Cardiac muscle cell (in vitro differentiated cells and primary cell): ENCODE measurements at places on chromosomes 7 and 10.

- peaks cover 6% of the 10 kb centered on the region for H3K4me1 ChIP-seq
- no peak overlapping the region for H3K27ac ChIP-seq
- H3K4me3 ChIP-seq: no peak overlapping the region
- DNase-seq: no peak
- H3K27me3 ChIP-seq: no peaks in the 10 kb centered on the region
These were observed 692.8 kb upstream of the LRRN3 start for GRCh38 chr7:110397927-110398660.

DNA sequence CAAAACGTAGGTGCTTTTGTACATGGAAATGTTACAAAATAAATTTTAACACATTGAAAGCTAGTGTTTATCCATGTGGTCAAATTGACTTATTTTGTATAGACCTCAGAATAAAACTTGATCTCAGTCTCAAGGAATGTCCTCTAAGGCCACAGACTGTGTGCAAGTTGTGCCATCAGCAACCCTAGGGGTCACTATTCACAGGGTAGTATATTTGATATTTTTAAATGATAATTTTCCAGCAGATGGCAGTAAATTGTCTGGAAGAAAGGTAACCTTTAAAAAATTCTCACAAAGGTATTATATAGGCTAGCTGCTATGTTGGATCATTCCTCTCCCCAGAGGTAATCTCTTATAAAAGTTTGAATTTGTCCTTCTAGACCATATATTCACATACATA lies 12.9 kb upstream of the SNX10 start:
- no peak overlapping the region for H3K4me3 ChIP-seq
- H3K36me3 ChIP-seq: no peaks in the 10 kb centered on the region
- H3K27me3 ChIP-seq: no peaks in the 10 kb centered on the region
- peak; percentile 16 for DNase-seq
- no peaks in the 10 kb centered on the region for H3K4me1 ChIP-seq

DNA sequence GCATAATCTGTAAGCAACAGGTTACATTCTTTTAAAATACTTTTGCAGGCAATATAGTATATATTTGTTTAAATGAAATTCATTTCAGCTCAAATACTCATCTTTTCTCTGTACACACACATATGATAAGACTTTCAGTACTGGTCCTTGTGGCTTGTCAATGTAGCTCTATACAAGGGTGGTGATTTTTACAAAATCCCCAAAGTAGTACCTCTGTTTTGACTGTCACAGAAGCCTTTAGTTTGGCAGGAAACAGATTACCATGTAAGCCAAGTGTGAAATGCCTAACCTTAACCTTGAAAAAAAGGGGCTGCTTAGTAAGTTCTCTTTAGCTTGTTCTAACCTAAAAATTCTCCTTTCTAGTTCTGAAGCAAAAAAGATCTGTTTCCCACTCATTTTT lies 87.9 kb downstream of the KCND2 start:
- DNase-seq: no peak
- no peaks in the 10 kb centered on the region for H3K36me3 ChIP-seq

- no peaks in the 10 kb centered on the region for H3K27me3 ChIP-seq
- H3K4me1 ChIP-seq: no peaks in the 10 kb centered on the region
- no peak overlapping the region for H3K27ac ChIP-seq
- H3K36me3 ChIP-seq: no peaks in the 10 kb centered on the region
- DNase-seq: no peak
- H3K4me3 ChIP-seq: no peak overlapping the region
These were observed 43.4 kb upstream of the PRSS58 start for GRCh38 chr7:142301299-142301698.

DNA sequence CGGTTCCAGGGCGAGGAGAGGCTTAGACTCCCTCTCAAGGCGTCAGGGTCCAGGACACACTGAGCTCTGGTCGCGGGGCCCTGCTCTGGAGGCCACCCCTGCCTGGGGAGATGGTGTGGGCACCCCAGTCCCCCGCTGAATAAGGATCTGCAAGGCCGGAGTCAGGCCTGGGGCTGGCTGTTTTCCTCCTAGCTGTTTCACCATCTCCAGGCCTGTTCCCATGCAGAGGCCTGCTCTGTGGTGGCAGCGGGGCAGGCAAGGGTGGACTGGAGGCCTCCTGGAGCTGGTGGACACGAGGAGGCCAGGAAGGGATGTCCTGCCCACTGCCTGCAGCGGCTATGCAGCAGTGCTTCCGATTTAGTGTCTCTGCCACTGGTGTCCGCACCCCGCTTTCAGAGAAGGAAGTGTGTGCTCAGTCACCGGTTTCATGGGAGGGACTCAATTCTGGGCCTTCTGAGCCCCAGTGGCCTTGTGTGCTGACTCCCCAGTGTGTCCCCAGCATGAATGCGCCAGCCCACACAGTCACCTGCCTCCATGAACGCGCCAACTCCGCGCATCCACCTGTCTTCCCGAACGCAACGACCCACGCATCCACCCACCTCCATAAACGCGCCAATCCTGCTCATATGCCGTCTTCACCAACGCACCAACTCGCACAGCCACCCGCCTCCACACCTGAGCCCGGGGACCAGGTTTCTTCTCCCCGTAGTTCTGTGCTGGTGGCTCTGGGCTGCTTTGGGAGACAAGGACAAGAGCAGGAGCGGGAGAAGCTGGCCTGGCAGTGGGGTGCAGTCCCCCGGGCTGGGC lies 14.5 kb upstream of the GPR146 start:
- no peaks in the 10 kb centered on the region for H3K36me3 ChIP-seq
- DNase-seq: no peak
- no peak overlapping the region for H3K4me3 ChIP-seq
- no peaks in the 10 kb centered on the region for H3K27me3 ChIP-seq
- peaks cover 6% of the 10 kb centered on the region for H3K4me1 ChIP-seq

DNA sequence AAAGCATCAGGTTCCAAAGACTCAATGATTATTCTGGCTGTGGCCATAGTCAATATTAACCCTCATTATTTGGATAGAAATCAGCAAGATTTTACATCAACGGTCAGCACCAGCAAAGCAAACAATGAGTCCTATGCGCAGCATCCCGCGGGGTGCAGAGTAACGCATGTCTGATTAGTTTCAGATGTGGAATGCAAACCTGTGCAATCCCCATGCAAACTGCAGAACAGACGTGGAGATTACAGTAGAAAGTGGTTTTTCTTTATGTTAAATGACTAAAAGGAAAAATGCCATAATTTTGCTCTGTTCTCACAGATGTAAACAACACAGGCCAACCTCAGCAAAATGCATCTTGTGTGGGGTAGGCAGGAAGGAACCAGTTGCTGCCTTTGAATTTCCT lies 258.1 kb upstream of the GRB10 start:
- no peaks in the 10 kb centered on the region for H3K36me3 ChIP-seq
- H3K27me3 ChIP-seq: no peaks in the 10 kb centered on the region
- no peak for DNase-seq
- H3K4me3 ChIP-seq: no peak overlapping the region
- peaks cover 12% of the 10 kb centered on the region for H3K4me1 ChIP-seq
- H3K27ac ChIP-seq: no peak overlapping the region

DNA sequence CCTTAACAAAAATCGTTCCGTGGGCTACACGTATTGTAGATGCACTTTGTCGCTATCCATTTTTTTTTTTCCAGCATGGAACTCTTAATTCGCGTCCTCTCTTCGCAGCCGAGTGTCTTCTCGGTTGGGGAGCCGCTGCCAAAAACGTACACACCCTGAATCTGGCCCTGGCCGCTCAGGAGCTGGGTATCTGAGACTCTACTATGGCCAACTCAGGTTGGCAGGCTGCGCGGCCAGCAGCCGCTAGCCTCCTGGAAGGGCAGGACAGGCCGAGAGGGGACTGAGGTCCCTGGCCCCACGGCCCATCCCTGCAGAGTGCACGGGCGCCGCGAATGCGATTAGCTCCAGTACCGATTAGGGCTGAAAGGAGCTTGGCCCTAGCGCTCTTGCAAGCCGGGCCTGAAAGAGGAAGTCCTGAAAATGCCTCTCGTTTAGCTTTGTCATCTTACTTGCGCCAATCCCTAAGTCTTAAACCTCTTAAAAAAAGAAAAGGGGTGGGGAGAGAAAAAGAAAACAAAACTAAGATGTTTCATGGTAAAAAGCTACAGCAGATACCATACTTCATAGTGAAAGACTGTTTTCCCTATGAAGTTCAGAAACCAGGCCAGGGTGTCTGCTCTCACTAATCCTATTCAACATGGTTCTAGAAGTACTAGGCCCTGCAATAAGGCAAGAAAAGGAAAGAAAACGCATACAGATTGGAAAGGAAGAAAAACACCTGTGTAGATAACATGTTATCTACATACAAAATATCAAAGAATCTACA lies 113.2 kb upstream of the RHEB start:
- DNase-seq: peak; percentile 59
- H3K4me1 ChIP-seq: peaks cover 32% of the 10 kb centered on the region
- H3K27ac ChIP-seq: peak overlapping the region; percentile 96
- H3K4me3 ChIP-seq: peak overlapping the region; percentile 32
- no peaks in the 10 kb centered on the region for H3K27me3 ChIP-seq
- H3K36me3 ChIP-seq: no peaks in the 10 kb centered on the region

- H3K4me1 ChIP-seq: peaks cover 12% of the 10 kb centered on the region
- H3K36me3 ChIP-seq: no peaks in the 10 kb centered on the region
- H3K27me3 ChIP-seq: no peaks in the 10 kb centered on the region
- no peak overlapping the region for H3K4me3 ChIP-seq
- no peak for DNase-seq
These were observed 233.9 kb upstream of the AOAH start for GRCh38 chr7:36958111-36958733.

DNA sequence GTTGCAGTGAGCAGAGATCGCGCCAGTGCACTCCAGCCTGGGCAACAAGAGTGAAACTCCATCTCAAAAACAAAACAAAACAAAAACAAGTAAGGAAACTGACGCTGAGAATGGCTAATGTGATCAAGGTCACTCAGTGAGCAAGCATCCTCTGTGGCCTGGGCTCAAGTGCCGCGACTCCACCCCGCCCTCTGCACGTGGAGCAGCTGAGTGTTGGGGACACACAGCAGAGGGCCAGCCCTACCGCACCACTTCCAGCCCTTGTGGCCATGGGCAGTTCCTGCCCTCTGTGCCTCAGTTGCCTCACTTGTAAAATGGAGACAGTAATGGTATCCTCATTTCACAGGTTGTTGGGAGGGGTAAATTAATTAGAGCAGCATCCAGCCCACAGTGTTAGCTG lies 21.0 kb upstream of the OPALIN start:
- H3K4me3 ChIP-seq: no peak overlapping the region
- H3K27ac ChIP-seq: no peak overlapping the region
- no peaks in the 10 kb centered on the region for H3K36me3 ChIP-seq
- DNase-seq: no peak
- no peaks in the 10 kb centered on the region for H3K27me3 ChIP-seq

DNA sequence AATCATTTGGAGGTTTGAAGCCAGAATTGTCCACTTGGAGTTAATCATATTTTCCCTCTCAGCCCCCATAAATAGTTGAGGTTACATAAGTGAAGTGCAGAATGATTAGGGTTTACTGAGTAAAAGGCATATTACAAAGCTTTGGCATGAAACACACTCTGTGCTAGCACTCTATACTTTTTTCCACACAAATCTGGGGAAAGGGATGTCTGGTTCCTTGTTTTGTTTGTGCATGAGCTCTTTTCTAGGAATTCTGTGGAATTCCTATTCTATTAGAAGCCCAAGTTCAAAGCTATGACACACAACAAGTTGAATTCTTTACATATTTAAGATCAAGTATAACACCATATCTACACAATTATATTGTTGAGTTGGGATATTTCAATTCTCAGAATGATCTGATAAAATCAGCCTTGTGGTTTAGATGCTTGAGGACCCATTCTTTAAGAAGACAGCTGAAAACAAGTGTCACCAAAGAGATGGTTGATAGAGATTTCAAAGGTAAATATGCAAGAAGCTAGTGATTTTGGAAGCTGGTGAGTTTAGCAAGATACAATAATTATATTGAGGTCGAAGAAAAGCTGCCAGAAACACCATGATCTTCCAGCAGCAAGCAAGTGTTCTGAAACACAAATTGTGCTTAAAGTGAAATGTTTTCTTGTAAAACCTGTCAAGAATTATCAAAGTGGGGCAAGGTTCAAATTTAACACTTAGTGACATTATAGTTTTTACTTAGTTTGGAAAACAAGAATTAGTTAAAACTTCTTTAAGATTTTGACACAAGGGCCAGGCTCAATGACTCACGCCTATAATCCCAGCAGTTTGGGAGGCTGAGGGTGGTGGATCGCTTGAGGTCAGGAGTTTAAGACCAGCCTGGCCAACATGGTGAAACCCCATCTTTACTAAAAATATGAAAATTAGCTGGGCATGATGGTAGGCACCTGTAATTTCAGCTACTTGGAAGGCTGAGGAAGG lies 122.6 kb downstream of the INHBA start:
- H3K27ac ChIP-seq: no peak overlapping the region
- no peaks in the 10 kb centered on the region for H3K4me1 ChIP-seq
- no peaks in the 10 kb centered on the region for H3K27me3 ChIP-seq
- DNase-seq: no peak
- H3K4me3 ChIP-seq: no peak overlapping the region
- H3K36me3 ChIP-seq: no peaks in the 10 kb centered on the region

- H3K36me3 ChIP-seq: no peaks in the 10 kb centered on the region
- no peaks in the 10 kb centered on the region for H3K27me3 ChIP-seq
- no peak overlapping the region for H3K4me3 ChIP-seq
- peaks cover 7% of the 10 kb centered on the region for H3K4me1 ChIP-seq
- H3K27ac ChIP-seq: no peak overlapping the region
- no peak for DNase-seq
These were observed 3.7 kb downstream of the VPS37D start for GRCh38 chr7:73671322-73671661.

GRCh38 chr10:102402512-102402896 lies 7.0 kb downstream of the NFKB2 start:
- H3K27me3 ChIP-seq: peaks cover 2% of the 10 kb centered on the region
- DNase-seq: no peak
- H3K27ac ChIP-seq: no peak overlapping the region
- peaks cover 2% of the 10 kb centered on the region for H3K4me1 ChIP-seq
- H3K4me3 ChIP-seq: no peak overlapping the region

GRCh38 chr10:124153023-124153826 lies 59.8 kb upstream of the CHST15 start:
- H3K36me3 ChIP-seq: no peaks in the 10 kb centered on the region
- no peak for DNase-seq
- no peak overlapping the region for H3K27ac ChIP-seq
- H3K4me3 ChIP-seq: no peak overlapping the region
- H3K27me3 ChIP-seq: no peaks in the 10 kb centered on the region

DNA sequence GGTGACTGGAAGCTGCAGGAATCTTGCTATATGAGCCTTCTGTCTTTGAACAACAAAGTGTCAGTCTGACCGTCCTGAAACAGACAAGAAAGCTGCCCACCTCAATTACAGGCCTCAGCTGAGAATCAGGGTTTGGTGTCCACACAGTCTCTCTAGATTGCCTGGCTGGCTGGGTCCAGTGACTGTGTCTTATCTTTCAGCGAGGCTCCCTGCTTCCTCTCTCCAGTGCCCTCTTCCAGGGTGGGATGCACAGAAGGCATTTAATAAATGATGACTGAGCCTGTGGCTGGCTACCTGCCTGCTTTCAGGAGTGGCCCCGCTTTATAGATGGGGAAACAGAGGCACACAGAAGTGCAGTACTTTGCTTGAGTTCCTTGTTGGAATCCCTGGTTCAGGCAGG lies 27.4 kb downstream of the FGF8 start:
- peaks cover 26% of the 10 kb centered on the region for H3K4me1 ChIP-seq
- peak overlapping the region; percentile 84 for H3K27ac ChIP-seq
- H3K4me3 ChIP-seq: no peak overlapping the region
- no peak for DNase-seq
- no peaks in the 10 kb centered on the region for H3K36me3 ChIP-seq
- no peaks in the 10 kb centered on the region for H3K27me3 ChIP-seq
